ENCODE measurements at places on chromosomes 1 and 21.

- DNase-seq = no peak
Observed at GRCh38 chr1:112938210-112938609, 17.8 kb downstream of the SLC16A1 start.

- DNase-seq = no peak
Observed at GRCh38 chr1:7534061-7534825, 236.9 kb upstream of the VAMP3 start.

DNA sequence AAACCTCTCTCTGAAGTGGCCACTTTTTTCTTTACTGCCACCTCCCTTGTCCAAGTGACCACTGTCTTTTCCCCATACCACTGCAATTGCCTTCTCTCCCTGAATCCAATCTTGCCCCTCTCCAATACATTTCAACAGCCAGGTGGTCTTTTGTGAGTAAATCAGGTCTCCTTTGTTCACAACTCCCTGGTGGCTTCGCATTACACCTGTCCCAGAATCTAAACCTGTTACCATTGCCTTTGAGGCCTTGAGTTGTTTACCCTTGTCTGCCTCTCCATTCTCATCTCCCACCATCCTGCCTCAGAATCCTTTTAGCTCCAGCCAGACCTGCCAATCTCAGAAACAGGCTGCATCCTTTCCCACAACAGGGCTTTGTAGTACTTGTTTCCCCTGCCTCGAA is 21.8 kb upstream of the DYNLT5 start:
- DNase-seq = no peak

DNA sequence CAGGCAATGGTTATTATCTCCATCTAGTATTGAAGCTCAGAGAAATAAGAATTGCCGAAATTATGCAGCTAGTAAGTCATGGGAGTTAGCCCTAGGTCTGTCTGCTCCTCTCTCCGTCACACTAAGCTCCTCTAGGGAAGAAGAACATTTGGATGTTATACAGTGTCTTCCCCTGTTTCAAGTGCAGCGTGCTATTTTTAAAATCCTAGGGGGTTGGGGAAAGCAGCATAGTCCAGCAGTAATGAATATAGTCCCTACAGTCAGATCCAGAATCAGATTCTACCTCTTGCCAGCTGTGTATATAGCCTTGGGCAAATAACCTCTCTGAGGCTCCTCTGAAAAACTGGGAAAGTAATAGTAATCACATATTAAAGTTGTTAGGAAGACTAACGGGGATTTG is 44.5 kb upstream of the OSBPL9 start:
- no peak for DNase-seq

DNA sequence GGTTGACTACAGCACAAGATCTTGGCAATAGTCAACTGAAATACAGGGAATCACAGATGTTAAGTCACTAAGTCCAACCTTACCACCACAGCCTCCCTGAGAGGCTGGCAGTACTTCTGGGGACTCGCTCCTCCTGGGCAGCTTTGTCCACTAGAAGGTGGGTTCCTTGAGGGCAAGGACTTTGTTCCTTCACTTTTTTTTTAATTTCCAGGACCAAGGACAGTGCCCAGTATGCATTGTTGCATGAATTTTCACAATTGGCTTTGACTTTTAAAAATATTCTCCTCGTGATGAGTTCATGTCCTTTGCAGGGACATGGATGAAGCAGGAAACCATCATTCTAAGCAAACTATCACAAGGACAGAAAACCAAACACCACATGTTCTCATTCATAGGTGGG is 96.7 kb upstream of the IGSF21 start:
- DNase-seq = no peak

GRCh38 chr1:14896381-14897079 is 257.0 kb upstream of the TMEM51 start:
- no peak for DNase-seq

- DNase-seq = no peak
Observed at GRCh38 chr1:201399352-201400126, 415 bp upstream of the LAD1 start.

GRCh38 chr21:28325618-28326017 is 667.1 kb downstream of the LTN1 start:
- DNase-seq = no peak

DNA sequence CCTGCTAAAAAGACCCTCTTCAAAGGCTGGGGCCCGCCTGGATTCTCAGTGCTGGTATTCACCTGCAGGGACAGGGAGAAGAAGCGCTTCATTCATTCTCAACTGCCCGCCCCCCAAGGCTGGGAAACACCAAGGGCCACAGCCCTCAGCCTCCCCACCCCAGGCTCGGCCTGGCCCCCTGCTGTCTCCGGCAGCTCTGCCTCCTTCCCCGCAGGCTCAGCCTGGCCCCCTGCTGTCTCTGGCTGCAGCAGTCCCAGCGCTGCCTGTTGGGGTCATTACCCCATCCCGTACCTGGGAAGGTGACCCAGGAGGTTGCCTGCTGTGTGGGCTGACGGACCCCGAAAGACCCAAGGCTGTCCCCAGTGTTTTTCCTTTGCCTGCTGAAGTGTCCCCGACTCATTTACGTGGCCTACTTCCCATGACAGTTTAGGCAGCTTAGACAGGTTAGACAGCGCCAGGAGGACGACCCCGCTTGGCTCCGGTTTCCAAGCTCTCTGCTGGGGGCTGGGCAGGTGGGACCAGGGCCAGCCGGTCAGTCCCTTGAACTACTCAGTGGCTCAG is 22.9 kb upstream of the CLSTN1 start:
- no peak for DNase-seq

- no peak for DNase-seq
Observed at GRCh38 chr1:47709872-47710231, 272.0 kb downstream of the FOXD2 start.

DNA sequence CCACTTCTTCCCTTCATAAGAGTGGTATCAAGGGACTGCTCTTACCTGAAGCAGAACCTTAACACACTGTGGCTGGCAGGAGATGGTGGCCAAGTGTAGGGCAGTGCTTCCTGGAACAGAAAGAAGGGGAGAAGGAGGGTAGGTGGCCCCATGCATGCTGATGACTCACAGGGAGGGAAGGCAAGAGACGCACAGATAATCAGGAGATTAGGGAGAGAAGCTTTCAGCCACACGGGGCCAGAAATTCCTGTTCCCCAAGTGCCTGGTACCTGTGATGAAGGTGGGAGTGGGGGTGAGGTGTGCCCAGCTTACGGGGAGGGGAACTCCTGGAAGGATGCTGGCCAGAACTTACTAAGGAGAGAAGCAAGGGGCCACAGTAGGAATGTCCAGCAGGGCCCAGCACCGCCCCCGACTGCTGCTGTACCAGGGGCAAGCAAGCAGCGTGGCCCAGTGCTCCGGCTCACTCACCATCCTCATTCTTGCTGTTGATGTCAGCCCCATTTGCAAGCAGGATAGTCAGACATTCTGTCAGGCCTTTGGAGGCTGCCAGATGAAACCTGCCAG is 7.7 kb downstream of the ANKRD35 start:
- DNase-seq = no peak

GRCh38 chr21:46127239-46128105 is 27.9 kb downstream of the FTCD start:
- no peak for DNase-seq

DNA sequence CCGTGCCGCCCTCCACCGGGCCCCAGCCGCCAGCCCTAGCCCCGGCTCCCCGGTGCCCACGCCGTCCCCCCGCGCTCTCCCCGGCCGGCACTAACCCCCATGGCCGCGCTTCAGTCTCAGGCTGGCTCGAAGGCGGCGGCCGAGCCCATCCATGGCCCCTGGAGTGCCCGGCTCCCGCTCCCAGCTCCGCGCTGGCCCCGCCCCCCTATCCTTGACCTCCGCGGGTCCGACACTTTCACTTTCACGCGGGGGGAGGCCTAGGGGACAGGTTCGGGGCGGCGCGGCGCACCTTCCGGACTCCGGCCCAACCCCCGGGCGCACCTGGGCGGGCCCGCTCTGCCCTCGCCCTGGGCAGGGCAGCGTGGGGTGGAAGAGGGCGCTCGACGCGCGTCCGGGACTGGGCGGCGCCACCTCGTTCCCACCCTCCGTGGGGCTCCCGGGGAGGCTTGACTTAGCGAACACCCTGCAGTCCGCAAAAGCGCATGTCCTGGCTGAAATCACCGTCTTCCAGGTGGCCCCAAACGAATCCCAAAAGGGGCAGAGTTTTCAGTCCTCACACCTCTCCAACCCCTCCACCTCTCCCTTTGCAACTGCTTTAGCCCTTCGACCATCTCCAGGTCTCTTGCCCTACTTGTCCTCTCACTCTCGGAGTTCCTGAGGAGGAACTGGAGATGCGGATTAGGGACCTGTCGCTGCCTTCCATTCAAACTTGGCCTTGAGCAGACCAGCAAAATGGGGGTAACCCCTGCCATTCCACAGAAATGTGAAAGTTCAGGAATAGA is 3.9 kb upstream of the DENND2D start:
- DNase-seq = no peak

DNA sequence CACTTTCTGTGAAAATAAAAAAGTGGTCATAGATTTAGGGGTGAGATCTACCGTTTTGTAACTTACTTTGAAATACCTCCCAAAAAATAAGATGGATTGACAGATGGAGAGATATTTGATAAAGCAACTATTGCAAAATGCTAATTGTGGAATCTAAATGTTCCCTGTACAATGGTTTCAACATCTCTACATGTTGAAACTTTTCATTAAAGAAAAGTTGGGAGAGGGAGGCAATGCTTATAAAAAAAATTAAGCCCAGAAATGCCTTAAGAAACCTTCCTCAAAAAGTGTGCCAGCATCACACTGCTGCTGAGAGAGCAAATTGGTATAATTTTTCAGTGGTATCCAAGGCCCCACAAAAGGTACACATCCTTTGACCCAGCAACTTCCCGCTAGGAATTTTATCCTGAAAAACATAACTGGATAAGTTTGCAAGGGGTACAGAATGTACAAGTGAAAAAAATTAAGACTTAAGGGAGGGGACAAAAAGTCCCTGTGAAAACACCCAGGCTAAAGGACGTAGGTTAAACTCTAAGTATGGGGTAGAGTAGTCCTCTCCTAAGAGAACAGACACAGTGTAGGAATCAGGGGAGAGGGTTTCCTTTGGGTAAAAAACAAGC is 84.3 kb downstream of the TGFBR3 start:
- no peak for DNase-seq

GRCh38 chr1:84698151-84699110 is 8.2 kb upstream of the SSX2IP start:
- no peak for DNase-seq

- no peak for DNase-seq
Observed at GRCh38 chr21:14533499-14534428, 12.4 kb downstream of the SAMSN1 start.

DNA sequence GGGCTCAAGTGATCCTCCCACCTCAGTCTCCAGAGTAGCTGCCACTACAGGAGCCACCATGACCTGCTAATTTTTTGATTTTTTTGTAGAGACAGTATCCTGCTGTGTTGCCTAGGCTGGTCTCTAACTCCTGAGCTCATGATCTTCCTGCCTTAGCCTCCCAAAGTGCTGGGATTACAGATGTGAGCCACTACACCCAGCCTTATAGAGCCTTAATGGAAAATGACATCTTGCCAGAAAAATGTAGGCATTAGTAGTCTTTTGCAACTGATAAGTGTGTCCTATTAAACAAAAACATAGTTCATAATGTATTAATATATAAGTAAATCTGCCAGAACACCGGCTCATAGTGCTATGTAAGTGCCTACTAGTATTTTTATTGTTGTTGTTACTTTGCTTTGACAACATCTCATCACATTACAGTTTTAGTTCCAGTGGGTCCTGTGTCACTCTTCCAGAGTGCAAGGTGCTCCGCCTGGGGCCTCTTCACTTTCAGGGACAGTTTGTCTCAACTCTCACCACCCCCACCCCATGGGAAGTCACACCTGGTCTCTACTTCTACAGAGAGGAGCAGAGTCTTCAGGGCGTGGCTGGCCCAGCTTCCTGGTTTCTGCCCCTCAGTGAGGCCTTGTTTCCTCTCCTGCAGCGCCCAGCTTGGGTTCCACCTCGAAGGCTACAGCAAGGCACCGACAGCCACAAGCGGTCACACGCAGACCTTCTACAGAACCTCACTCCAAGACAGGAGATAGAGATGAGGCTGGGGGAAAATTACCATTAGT is 30.1 kb downstream of the RHOU start:
- no peak for DNase-seq

- DNase-seq = no peak
Observed at GRCh38 chr1:58981392-58981791, 197.5 kb upstream of the JUN start.

GRCh38 chr1:222079566-222079965 is 337.7 kb upstream of the DUSP10 start:
- DNase-seq = no peak

DNA sequence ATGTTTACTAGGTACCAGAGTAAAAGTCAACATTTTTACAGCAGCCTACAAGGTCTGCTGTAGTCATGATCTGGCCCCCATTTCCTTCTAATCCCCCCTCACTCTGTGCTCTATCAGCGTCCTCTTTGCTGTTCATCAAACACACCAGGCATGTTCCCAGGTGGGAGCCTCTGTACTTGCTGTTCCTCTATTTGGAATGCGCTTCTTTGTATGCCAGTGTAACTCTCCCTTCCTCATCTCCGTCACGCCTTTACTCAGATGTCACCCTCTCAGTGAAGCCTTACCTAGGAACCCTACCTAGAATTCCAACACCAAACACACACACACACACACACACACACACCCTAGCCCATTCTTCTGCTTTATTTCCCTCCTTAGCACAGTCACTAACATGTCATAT is 21.0 kb downstream of the TP53BP2 start:
- DNase-seq = no peak

GRCh38 chr1:205147191-205147835 is 25.5 kb upstream of the RBBP5 start:
- DNase-seq = no peak

DNA sequence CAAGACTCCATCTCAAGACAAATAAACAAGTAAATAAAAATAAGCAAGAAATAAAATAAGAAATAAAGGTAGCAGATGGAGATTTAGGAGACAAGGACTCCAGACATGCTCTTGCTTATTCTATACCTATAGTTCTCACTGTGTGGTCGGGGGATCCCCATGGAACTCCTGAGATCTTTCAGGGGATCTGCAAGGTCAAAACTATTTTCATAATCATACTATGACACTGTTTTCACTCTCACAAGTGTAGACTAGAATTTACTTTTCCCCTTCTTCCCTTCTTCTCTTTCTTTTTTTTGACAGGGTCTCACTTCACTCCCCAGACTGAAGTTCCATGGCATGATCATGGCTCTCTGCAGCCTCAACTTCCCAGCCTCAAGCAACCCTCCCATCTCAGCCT is 29.8 kb upstream of the NLRP3 start:
- no peak for DNase-seq

- DNase-seq = no peak
Observed at GRCh38 chr1:2283991-2284895, 56.1 kb downstream of the SKI start.

GRCh38 chr1:72567521-72567920 is 285.2 kb upstream of the NEGR1 start:
- no peak for DNase-seq

GRCh38 chr1:42334240-42335049 is 590 bp downstream of the FOXJ3 start:
- no peak for DNase-seq

DNA sequence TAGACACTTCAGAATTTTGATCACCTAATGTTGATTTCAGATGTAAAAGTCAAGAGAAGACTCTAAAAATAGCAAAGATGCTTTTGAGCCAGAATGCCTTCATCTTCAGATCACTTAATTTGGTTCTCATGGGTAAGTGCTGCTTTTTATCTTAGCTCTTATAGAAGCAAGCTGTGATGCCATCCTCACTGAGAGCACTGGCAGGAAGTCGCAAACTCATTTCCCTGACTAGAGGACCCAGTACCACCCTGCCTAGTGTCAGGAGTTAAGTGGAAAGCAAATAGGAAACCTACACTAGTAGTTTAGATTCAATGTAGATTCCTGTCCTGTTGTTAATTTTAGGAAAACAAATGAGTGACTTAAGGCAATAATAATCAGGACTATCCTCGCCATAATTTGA is 12.1 kb downstream of the IFNAR2 start:
- no peak for DNase-seq
